ENCODE measurements at places on chromosomes 1 and 21.

- no peak for DNase-seq
These were observed 7.1 kb downstream of the PADI1 start for GRCh38 chr1:17212009-17212408.

GRCh38 chr1:91608876-91609275 is 108.2 kb downstream of the CDC7 start:
- DNase-seq = no peak

- DNase-seq = no peak
These were observed 84.4 kb downstream of the HSF2BP start for GRCh38 chr21:43574741-43575472.

GRCh38 chr1:210366767-210367166 is 38.1 kb downstream of the HHAT start:
- DNase-seq = no peak

- DNase-seq = no peak
These were observed 6.3 kb downstream of the RGS5 start for GRCh38 chr1:163196449-163196787.

DNA sequence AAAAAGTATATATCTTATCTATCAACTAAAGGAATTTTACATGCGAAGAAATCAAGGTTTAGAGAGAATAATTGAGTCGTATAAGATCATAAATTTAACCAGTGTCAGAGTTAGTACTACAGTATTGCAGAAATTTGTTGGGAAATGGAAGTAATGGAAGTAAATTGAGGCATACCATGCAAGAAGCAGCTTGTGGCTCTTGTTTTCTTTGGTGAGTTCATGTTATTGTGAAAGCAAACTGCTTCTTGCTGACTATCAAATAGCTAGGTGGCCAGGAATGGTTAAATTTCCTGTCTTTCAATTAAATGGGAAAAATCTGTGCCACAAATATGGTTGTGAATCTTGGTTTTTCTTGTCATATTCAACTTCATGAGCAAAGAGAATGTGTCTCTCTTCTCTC is 652.7 kb downstream of the LMO4 start:
- DNase-seq = no peak

GRCh38 chr1:215279682-215280081 is 197.1 kb downstream of the KCNK2 start:
- DNase-seq = no peak

- DNase-seq = no peak
These were observed 276.7 kb downstream of the PTPRC start for GRCh38 chr1:198915327-198916231.

- DNase-seq = no peak
These were observed 6.1 kb upstream of the TRAF3IP3 start for GRCh38 chr1:209749670-209750323.

- DNase-seq = no peak
These were observed 230.5 kb downstream of the TPR start for GRCh38 chr1:186144505-186144904.

GRCh38 chr1:159113596-159114433 is 37.2 kb upstream of the AIM2 start:
- no peak for DNase-seq
